ENCODE measurements at places on chromosomes 3 and 15.

GRCh38 chr3:3627114-3627513 lies 172.1 kb upstream of the LRRN1 start:
- DNase-seq, result no peak

GRCh38 chr3:5456199-5456598 lies 268.7 kb downstream of the EDEM1 start:
- no peak for DNase-seq

DNA sequence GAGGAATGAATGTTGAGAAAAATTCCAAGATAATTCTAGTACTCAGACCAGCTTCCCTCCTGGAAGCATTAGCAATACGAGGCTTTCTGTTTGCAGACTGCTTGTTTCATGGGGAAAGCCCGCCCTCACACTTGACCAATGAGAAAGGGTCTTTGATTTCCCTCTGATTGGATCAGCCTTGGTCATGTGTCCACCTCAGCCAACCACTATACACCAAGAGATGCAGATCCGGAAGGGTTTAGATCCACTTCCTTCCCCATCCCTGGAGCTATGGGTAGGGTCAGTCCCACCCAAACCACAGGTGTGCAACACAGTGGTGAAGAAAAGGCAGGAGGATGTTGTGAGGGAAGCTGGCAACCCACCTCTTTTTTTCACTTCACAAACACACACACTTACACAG lies 154.7 kb downstream of the SV2B start:
- no peak for DNase-seq

- DNase-seq, result no peak
Measured at GRCh38 chr3:39011191-39011736, 40.5 kb downstream of the SCN11A start.

DNA sequence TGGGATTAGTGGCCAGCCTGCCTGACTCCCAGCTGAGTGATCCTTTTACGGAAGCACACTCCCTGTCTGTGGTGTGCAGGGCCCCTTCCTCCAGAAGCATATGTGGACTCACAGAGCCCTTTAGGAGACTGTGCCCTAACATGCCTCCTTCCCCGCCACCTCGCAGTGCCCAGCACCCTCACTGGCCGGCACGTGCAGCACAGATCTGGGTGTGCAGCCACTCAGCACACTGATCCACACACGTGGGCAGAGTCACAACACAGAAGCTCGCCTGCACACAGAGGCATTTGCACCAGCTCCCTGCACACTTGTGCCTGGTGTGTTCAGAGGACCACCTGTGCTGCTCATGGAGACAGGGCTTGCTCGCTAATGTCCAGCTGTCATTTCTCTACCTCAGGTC lies 23.6 kb upstream of the CSPG4 start:
- no peak for DNase-seq

DNA sequence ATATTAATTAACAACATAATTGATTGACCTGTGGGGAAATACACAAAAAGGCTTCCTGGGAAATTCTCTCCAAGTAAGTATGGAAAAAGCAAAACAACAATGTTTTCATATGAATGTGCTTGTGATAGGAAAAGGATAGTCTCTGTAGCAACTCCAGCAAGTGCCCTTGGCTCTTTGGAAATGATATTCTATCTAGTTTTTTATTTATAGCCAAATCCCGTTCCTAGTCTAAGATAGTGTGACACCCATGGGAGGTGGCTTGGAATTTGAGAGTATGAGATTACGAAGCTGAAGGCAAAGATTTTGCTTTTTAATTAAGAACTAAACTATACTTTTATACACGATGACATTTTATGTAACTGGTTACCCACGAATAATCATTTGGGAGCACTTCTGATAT lies 119.9 kb downstream of the PDZRN3 start:
- no peak for DNase-seq

DNA sequence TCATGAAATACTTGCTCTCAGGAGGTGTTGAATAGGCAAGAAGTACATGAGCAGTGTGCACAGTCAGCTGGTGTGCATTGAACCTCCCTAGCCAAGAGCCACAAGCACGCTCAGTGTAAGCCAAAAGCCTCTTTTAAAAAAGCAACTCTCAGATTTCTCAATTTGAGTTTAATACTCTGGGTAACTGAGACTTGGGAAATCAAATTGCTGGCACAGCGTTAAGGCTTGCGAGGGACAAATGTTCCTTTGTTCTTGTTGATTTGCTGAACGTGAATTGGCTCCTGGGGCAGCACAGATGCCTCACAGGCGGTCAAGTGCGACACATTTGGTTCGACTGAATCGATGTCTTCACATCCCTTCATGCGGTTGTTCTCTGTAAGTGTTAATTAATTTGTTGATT lies at the start of gene FAM240A:
TSS of gene FAM240A (plus strand) at position 202 of the 400 bp plus-strand sequence. CDS start at position 361, 159 bp downstream.
- no peak for DNase-seq

DNA sequence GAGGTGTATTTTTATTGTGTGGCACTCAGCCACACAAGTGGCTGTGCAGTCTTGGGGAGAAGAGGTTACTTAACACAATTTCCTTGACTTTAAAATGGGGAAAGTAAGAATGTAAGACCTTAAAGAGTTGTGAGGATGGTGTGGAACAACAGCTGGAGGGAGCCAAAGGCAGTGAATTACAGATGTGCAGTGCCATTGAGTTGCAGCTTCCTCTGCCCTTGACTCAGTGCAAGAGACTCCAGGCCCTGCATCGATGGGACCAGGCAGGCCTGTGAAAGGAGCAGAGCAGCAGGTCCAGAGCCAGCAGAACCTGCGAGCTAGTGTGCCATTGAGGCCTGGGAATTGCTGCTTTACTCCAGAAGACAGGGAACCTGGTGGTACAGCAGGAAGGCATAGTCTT lies 27.2 kb downstream of the EEFSEC start:
- DNase-seq, result no peak

Data from effector memory CD4-positive, alpha-beta T cell (primary cell).